Activated T-cell treated with anti-CD3 and anti-CD28 coated beads, Interleukin-2, amount 50 U/mL, for 4 hours (primary cell): ENCODE measurements at places on chromosomes 12 and 14.
A peak's percentile ranks its signal among the peaks of the same experiment; 100 is the strongest.

- DNase-seq, result no peak
Measured at GRCh38 chr14:39763402-39763890, 331.2 kb upstream of the FBXO33 start.

- DNase-seq, result no peak
Measured at GRCh38 chr14:23464700-23465099, 4.8 kb upstream of the NGDN start.

DNA sequence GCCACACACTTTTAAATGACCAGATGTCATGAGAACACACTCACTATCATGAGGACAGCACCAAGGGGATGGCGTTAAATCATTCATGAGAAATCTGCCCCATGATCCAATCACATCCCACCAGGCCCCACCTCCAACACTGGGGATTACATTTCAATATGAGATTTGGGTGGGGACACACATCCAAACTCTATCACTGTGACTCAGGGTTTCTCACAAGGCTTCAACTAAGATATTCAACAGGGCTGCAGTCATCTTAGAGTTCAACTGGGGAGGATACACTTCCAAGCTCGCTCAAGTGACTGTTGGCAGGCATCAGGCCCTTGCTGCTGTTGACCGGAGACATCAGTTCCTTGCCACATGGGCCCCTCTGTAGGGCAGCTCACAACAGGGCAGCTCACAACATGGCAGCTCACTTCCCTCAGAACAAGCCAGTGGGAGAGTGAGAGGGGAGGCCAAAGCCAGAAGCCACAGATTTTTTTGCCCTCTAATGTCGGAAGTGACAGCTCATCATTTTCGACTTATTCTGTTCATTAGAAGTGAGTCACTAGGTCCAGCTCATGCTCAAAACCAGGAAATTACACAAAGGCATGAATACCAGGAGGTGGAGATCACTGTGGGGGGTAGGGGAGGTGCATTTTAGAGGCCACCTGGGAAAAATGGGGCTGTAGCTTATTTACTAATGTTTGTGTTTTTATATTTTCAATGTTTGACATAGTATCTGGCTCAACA is 50.8 kb upstream of the PTHLH start:
- DNase-seq, result no peak

GRCh38 chr12:71610031-71610795 is 53.4 kb downstream of the ZFC3H1 start:
- no peak for DNase-seq

GRCh38 chr12:107369679-107370078 is 276.3 kb upstream of the CRY1 start:
- peak; percentile 17 for DNase-seq

DNA sequence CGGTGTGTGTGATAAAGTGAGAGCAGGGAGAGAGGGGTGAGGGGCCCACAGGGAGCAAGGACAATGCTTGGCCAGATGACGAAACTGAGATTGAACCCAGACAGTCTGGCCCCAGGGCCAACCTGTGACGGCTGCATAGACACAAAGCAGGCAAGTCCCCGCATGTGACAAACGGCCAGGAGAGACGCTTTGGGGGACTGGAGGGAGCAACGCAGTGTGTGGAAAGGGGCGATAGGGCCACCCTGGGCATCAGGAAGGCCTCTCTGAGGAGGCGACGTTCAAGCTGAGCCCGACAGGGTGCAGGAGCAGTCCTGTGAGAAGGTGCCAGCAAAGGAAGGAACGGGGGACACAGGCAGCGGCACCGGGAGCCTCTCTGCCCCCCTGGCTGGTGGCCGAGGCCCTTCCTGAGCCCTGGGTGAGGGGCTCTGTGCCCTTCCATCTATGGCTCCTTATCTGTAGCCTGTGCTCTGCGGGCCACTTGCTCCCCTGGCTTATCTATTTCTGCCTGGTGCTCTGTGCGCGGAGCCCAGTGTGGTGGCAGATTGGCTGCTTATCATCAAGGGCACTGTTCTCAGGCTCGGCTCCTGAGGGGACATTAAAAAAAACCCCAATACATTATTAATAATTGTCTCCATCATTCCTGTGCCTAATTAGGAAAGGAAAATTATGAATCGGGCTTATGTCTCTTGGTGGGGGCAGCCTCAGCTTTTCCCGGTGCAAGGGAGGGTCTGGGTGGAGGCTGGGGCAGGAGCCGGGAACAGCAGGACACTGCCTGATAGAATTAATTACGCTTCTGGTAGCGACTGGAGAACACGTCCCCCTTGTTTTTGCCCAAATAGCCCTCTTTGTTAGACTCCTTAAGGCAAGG is 39.8 kb downstream of the PRIMA1 start:
- DNase-seq, result no peak
